ENCODE measurements at places on chromosomes 12 and 14.

DNA sequence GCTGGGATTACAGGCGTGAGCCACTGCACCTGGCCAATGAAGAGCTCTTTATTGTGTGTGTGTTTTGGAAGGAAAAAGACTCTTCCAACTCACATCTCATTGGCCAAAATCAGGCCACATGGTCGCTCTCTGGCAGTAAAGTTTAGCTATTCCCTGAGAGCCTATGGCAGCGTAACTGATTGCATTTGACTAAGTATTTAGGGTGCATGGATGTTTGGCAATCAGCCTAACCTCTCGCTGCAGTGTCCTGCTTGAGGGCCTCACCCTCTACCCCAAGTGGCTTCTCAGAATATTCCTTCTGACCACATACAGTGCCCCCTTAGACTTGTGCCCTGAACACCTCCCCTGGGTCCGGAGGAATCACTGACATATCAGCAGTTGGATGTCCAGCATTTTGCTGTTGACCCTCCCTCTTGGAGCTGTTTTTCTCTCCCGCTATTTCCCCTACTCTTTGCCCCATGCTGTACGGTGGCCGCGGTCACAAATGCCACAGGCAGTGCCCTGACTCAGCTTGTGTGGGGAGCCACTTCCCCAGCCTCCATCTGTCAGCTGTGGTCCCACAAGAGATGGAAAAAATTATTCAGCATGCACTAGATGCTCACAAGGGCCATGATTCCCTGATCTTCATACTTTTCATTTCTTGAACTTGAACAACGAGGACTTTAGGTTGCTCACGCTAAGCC, 9.5 kb downstream of the PHETA1 start:
- DNase-seq, result no peak

- no peak for DNase-seq
Observed at GRCh38 chr12:61796846-61797245, 463.4 kb upstream of the USP15 start.

- no peak for DNase-seq
Observed at GRCh38 chr14:24534286-24534685, 26.2 kb upstream of the CMA1 start.

- DNase-seq, result no peak
Observed at GRCh38 chr14:103130017-103130764, 6.9 kb downstream of the TNFAIP2 start.

DNA sequence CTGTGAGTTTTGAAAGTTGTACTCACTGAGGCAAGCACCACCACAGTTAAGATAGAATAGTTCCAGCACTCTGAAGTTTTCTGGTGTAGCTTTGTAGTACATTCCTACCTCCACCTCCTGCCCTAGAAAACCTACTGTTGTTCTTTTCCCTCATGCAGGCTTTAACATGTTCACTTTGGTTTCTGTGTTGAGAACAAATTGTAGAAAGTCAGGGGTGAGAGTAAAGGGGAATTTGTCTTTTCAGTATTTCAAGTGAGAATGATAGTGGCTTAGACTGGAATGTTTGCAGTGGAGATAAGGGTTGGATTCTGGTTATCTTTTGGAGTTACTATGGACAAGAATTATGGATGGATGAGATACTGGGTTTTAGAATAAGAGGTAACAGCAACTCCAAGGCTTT, 67.2 kb downstream of the AEBP2 start:
- no peak for DNase-seq

GRCh38 chr12:122834921-122835749, at the start of gene HIP1R:
Gene HIP1R (plus strand): TSS chr12:122835457. CDS start chr12:122835551, 94 bp downstream.
- peak; percentile 48 for DNase-seq

DNA sequence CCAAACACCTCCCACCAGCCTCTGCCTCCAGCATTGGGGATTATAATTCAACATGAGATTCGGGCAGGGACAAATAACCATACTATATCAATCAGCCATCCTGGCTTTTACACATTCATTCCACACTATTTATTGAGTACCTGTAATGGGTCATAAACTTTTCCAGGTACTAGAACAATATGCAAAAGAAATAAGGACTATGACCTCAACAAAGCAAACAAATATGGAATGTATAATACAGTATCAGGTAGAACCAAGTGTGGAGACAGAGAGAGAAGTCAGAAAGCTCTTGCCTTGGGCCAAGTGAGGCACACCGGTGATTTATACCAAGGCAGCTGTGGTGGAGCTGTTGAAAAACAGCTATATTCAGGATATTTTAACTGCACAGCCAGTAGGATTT, 116.3 kb downstream of the TSPAN8 start:
- no peak for DNase-seq

DNA sequence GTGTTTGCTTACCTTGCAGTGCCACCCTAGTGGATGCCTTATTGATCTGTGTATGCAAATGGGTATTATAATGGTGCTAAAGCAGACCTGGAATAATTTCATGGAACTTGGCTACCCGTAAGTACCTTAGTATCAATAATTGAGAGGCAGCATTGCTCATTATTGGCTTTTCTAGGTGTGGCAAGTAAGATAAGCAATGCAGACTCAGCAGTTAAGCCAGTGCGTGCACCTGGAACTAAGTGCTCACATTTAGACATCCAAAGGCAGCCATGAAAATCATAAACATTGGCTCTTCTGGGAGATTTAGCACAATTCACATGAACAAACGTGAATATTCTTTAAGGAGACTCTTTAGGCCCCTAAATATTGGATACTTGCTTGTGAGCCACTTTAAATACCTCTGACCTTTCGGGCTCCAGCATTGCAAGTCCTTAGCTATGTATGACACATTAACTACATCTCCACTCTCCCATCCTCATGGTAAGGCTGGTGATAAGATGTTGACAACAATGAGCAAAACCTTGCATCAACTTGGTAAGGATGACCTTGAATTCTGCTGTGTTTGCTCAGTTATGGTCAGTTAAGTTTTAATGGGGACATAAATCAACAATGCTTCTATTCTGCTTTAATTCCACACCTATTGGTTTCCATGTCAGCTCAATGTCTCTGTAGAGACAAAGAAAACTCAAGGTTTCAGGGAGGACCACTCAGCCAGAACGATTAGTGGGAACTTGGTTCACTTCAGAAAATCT, 112.0 kb downstream of the SLC5A8 start:
- DNase-seq, result peak; percentile 50

GRCh38 chr12:47740606-47741339, 15.5 kb upstream of the ENDOU start:
- no peak for DNase-seq

GRCh38 chr12:11765817-11766794, 116.6 kb downstream of the ETV6 start:
- DNase-seq, result peak; percentile 32

GRCh38 chr12:57737467-57738460, 778 bp downstream of the AGAP2 start:
- no peak for DNase-seq

DNA sequence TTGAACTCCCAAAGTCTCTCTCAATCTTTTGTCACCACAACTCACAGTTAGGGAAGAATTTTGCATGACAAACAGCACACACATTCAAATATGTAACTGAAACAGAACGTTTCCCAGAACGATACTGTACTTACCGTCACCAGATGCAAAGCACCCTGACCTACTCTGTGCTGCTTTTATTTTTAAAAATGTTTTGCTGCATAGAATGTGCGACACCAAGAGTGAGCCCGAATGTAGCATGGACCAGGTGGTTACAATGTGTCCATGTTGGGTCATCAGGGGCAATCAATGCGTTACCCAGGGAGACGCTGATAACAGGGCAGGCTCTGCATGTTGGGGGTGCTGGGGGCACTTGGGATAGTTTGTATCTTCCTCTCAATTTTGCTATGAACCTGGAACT, 14.6 kb upstream of the EIF5 start:
- DNase-seq, result no peak

- no peak for DNase-seq
Observed at GRCh38 chr12:11922361-11922760, 148.4 kb upstream of the BCL2L14 start.

- DNase-seq, result no peak
Observed at GRCh38 chr12:105292705-105293104, 37.8 kb upstream of the C12orf75 start.

- DNase-seq, result no peak
Observed at GRCh38 chr14:77203611-77204458, 22.2 kb downstream of the TMEM63C start.

GRCh38 chr12:14694970-14695369, 1.4 kb downstream of the GUCY2C start:
- DNase-seq, result no peak

GRCh38 chr12:26100666-26101349, 24.0 kb downstream of the BHLHE41 start:
- DNase-seq, result no peak

DNA sequence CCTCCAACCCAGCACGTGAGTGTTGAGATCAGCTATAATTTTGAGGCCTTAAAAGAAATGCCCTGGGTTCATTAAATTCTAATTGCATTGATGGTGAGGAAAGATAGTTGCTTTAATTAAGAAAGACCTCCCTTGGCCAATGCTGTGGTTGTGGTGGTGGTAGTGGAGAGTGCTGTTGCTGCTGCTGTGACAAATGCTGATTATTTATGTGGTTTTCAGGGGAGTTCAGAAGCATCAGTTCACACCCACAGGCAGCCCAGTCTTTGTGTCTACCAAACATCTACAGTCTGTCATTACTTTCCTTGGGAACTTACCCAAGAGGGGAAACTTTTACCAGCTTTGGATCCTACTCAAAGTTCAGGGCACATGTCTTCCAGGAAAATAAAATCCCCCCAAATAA, 178.4 kb upstream of the PARP11 start:
- no peak for DNase-seq

GRCh38 chr14:36880276-36880675, 218.6 kb downstream of the PAX9 start:
- DNase-seq, result no peak

Data from mucosa of gallbladder (tissue), 1 donor.